GM18507 (cell line): ENCODE measurements at places on chromosomes 5 and 9.

DNA sequence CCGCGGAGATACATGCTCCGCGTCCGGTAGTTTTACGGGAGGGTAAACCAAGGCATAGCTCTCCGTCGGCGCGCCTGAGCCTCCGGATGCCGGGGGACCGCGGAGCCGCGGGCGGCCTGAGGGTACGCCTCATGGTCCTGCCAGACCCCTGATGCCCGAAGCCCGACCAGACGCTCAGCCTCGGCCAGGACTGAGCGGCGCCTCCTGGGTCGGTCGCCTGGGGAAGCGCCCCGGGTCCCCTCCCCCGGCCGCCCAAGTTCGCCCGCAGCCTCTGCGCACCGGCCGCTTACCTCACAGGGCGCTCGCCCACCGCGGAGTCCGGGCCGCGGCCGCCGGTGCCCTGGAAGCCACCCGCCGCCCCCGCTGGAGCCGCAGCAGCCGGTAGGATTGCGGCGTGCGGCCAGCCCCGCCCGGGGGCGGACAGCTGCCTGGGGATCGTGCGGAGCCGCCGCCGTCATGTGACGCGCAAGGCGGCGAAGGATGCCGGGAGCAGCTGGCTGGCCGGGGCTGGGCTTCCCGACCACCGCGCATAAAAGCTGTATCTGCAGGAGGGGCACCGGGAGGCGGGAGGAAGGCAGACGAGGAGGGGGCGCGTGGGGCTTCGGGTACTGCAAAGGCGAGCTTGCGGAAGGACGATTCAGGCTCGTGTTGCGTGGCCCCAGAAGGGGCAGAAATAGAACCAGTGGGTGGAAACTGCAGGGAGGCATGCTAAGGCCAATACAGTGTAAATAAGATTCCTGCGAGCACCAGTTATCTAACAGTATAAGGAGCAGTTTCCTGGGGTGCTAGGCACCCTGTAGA, at the start of gene FBXO10:
Gene FBXO10, minus strand, starts transcription at position 460 of the 801 bp plus-strand sequence. CDS start 34,612 bp downstream, outside the sequence.
- peak; percentile 43 for DNase-seq

DNA sequence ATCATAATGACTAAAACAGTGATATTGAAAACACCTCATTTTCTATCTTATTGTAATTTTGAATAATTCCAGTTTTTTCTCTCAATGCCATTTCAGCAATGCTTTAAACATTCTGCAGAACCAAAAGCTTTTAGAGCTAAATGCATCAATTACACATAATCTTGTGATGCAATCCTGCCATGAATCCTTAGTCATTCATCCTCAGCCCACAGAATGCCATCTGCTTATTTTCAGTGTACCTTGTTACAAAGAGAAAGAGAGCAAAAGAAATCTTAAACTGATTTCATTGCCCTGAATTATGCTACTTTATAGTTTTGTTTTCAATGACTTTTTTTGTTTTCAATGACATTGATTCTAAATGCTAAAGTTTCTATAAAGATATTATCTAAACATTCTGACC, 1234.8 kb upstream of the C9orf72 start:
- DNase-seq: no peak

- DNase-seq: no peak
Measured at GRCh38 chr9:137007816-137008270, 11.5 kb upstream of the CLIC3 start.

DNA sequence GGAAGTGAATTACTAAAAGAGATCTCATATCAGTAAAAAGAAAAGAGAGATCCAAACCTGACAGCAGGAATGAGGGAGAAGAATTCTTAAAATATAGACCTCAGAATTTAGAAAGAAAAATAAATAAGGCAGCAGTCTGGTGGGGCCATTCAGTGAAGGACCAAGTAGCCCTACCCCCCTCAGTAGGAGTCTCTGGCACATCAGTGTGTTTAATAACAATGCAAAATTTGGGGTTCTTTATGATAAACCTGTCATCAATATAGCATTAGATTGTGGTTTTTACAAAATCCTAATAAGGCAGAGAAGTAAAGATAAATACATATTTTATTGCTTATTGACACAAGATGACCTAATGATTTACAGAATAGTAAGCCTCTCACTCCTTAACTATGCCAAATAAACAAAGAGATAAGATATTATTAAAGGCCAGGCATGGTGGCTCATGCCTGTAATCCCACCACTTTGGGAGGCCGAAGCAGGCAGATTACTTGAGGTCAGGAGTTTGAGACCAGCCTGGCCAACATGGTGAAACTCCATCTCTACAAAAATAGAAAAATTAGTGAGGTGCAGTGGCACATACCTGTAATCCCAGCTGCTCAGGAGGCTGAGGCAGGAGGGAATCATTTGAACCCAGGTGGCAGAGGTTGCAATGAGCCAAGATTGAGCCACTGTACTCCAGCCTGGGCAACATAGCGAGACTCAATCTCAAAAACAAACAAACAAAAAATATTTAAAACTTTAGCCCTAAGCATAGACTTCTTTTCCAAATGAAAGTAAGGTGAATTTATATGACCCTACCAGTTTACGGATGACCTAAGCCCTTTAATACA, 108.6 kb downstream of the BASP1 start:
- no peak for DNase-seq

DNA sequence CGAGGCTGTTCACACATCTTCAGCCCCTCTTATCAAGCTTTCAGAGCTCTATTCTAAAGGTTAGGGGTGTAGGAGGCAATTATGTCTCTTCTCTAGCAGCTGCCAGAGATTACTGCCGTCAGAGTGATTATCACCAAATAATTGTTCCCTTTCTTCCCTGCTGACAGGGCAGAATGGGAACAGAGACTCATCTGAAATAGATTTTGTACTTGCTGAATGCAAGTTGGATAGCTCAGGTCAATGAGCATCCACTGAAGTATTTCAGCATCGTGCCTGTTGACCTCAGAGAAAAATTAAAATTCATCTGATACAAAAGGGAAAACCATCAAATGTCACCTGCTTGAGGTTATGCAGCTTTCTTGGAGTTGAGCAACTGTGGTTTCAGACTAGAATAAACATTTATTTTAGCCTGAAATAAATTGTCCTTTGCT, 213.7 kb upstream of the MAP3K1 start:
- DNase-seq: no peak

- no peak for DNase-seq
Measured at GRCh38 chr9:37784291-37784615, 611 bp downstream of the EXOSC3 start.

GRCh38 chr5:68433923-68434879, 218.6 kb downstream of the PIK3R1 start:
- DNase-seq: peak; percentile 77

GRCh38 chr5:79130781-79131180, 19.2 kb downstream of the BHMT start:
- DNase-seq: no peak

DNA sequence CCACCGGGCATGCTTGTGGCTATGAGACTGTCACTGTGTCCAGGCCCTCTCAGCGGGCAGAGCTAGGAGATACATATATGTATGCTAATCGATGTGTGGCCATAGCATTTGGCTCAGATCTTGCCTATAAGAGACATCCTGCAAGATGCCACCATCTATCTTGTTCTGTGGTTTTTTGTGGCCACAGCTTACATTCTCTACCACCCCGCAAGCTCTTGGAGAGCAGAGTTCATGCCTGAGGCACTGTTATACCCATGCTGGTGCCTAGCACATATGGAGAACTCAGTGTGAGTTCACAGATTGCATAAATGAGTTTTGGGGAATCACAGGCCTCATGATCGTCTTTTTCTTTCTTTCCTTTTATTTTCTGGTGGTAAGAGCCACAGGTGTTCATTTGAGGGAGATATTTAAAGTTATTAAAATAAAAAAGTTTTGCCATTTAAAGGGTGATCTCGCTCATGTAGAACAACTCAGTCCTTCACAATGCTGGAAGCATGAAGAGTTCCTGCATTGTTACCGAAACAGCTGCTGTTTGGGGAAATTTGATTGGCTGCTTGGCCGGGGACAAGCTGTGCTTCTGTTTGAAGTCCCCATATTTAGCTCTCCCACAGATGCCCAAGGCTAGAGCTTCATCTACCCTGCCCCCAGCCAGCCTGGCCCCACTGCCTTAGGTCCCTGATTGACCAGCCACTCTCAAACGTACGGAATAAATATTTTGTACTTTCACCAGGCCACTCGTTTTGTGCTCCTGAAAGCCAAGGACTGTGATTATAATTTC, 169.2 kb upstream of the MAP1B start:
- no peak for DNase-seq

GRCh38 chr5:177429248-177430040, 3.0 kb downstream of the GRK6 start:
- no peak for DNase-seq

DNA sequence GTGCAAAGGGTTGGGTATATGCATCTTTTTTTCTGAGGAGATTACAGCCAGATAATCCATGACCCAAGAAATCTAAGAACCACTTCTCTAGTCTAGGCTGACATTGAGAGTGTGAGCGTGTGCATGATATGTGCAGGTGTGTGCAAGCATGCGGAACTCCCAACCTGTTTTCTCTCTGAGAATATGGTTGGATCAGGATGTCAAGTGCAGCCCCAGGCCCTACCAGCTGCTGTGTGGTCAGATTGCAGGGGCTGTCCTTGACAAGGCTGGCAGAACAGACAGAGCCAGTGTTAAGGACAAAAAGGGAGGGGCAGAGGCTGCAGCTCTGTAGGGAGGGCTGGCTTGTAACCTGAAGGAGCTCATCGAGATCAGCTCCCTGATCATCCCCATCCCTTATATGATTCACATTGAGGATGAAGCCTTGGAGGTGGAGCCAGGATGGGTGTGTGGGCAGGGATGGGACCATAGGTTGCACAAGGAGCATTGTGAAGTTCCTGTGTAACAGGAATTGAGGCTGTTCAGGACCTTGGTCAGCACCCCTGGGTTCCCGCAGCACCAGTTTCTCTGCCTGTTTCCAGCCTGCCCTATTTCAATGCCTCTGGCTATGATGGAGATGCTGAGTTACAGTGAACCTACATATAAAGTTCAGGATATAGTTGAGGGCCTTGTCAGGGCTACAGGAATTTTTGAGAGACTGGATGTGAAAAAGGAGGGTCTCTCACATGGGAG, 52.6 kb upstream of the ARAP3 start:
- DNase-seq: no peak

DNA sequence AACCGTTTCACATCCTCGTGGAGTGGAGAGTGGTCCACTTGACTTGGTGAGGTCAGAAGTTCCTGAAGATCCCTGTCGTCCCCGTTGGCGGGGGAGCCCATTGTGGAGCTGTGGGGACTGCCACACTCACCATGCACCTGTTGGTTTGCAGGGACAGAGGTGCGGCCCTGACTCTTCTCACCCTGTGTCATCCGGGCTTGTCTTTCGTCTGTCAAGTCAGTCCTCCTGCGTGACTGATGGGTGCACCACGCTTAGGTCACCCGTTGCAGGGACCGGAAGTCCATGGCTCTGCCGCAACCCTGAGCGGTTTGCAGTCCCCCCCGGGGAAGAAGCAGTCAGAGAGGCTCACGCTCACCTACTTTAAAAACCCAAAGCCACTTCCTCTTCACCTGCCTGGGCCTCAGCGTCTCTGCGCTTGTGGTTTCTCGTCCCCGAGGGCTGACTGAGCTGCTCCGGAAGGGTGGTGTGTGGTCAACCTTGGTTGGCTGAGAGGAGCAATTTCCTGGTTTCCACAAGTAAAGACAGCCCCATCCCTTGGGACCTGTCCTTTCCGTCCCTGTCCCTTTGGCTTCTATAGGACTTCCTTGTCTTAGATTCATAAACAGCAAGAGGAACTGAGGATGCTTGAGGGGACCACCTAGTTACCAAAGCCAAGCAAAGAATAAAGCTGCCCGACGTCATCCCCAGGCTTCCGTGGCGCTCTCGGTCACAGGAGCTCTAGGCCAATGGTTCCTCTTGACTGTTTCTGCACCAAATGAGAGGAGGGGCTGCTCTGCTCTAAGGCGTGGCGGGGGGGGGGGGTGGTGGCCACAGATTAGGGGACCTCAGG, 53.2 kb downstream of the USP20 start:
- peak; percentile 57 for DNase-seq

- no peak for DNase-seq
Measured at GRCh38 chr9:19568946-19569345, 160.1 kb downstream of the ACER2 start.

DNA sequence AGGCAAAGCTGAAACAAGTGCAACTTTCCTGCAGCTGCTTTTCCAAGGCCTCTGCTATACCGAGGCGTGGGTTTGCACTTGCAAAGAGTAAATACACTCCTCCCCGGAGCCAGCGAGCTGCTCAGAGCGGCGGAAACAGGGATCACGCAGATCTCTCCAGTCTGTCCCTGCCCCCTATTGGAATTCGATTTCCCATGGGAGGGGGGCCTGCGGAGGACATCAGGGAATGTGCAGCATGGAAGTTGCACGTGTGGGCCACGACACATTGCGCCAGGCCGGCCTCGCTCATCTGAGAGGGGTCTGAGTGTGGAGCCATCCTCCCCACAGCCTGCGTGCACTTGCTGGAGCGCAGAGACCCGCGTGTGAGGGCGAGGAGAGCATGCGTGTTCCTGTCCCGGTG, 104.3 kb upstream of the PHYKPL start:
- no peak for DNase-seq

GRCh38 chr5:158126442-158127405, 267.8 kb upstream of the CLINT1 start:
- no peak for DNase-seq

DNA sequence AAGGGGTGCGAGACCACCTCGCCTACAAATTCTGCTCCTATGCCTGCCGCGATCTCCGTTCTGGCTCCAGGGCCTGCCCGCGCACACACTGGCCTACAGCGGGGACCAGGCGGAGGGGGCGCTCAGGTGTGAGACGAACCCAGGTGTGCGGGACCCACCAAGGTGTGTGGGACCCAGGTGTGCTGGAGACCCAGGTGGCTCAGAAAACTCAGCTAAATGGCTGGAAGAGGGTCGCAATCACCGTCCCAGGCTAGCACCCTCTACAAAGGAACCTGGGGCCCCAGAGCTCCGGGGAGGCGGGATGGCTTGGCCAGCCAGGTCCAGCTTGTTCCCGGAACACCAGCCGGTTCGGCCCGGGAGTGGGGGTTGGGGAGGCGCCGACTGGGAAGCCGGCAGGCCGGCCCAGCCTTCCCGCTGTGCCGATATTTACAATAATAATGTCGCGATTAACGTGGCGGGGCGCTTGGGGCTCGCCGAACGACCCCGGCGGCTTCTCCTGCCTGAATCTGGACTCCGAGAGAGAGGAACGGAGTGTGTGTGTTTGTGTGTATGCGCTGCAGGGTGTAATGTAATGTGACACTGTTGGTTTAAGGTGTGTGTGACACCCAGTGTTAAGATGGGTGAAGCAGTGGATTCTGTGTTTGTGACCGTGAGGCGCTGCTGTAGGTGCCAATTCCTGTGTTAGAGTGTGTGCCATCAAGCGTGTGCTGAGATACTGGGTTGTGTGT, 1.4 kb downstream of the PCDH1 start:
- DNase-seq: no peak

GRCh38 chr5:139354186-139354585, 12.5 kb downstream of the PAIP2 start:
- no peak for DNase-seq

DNA sequence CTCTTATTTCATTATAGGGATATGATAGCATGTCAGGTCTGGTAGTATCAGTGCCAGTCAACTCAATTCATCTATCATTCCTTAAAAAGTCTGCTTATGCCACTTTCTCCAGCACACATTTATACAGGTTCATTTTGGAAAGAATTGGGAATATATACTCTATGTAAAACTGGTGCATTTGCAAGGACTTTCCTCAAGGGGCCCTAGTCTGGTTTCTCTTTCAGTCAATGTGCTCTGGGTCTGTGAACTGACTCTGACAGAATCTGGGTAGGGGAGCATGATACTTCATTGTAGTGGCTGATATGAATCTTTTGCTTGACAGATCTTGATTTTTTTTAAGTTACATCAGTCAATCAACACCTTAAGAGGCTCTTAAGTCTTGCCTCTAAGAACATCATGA, 313.9 kb downstream of the HTR1A start:
- DNase-seq: no peak
